Activated CD4-positive, alpha-beta T cell treated with anti-CD3 and anti-CD28 coated beads for 24 hours (primary cell): ENCODE measurements at places on chromosomes 2 and 18.

- no peak for DNase-seq
Observed at GRCh38 chr2:154243685-154244084, 372.0 kb downstream of the GALNT13 start.

GRCh38 chr18:79396431-79397246 lies 909 bp downstream of the NFATC1 start:
- DNase-seq = no peak

GRCh38 chr18:13394801-13395200 lies 176.2 kb downstream of the LDLRAD4 start:
- no peak for DNase-seq

DNA sequence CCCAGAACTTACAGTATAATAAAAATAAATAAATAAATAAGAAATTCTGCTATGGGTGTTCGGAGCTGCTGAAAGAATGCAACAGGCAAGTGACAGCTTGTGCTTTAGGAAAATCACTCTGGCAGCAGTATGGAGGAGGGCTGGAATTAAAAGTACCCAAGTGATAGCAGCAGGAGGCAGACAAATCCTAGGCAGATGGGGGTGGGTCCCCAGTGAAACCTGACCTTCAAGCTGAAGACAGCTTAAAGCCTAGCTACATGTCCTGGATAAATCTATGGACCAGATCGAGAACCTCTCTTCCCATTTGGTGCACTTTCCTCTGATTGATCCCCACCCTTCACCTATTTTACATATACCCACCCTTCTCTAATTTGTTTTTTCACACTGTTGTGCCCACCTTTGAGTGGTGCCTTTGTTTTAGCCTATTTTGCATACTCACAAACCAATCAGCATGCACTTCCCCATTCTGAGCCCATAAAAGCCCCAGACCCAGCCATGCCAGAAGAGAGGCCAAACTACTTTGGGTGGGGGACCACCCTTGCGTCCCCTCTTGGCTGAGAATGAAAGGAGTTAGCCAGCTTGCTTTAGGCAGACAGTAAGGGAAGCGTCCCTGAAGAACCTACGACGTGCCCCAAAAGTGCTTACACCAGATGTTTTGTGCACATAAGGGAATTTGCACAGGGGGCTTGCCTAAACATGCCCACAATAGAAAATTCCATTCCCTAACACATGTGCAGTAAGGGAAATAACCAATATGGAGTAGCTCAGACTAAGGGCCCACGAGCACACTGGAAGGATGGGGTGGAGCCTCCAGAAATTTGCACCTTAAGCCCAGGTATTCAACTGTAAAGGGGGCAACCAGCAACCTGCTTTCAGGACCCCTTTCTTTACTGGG lies 3.0 kb downstream of the METTL8 start:
- no peak for DNase-seq

- no peak for DNase-seq
Observed at GRCh38 chr2:127097471-127097765, 9.5 kb downstream of the BIN1 start.

- no peak for DNase-seq
Observed at GRCh38 chr18:24491927-24492834, 31.7 kb downstream of the HRH4 start.

DNA sequence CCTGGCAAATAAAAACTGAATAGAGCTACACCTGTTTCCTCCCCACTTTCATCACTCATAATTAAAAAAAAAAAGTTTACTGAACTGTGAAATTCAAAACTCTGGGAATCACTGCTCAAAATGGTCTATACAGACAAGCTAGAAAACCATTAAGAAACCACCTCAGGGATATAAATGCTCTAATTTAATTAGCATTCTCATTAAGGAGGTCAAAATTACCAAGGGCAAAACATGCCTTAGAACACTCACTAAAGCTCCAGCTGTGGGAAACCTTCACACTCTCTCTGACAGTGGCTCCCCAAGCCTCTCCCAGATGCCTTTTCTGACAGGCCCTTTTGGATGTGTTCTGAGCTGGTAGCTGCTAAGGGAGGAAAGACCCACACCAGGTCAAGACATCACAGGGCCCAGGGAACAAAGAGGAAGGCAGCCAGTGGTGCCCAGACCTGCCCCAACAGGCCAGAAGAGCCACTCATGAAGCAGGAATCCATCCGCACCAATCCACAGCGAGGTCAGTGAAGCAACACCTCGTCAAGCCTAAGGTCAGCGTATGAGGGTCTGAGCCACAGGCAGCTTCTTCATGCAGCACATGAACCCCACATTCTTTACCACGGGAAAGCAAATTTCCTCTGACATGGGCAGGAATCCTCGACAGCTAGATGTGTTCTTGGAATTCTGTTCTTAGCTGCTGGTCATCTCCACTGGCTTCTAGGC lies 35.6 kb downstream of the XDH start:
- no peak for DNase-seq

DNA sequence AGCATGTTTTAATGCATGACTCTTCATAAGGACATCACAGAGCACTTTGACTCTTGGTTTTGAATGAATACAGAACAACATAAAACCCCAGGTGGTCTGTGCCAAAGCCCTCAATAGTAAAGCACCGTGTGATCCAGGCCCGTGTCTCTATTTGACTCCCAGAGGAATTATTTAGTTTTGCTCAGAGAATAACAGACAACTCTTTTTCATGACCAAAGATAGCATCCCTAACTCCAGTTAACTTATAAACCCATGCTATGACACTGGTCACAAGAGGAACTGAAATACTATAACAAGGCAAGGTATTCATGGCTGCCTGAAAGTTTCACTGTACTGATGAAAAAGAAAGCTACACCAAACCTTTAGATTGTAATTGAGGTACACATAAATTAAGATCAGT lies 128.4 kb downstream of the IKZF2 start:
- no peak for DNase-seq

- no peak for DNase-seq
Observed at GRCh38 chr2:128585706-128586105, 267.0 kb upstream of the HS6ST1 start.
